ENCODE measurements at places on chromosomes 12 and 14. TPM values are rescaled to one million over a fixed set of nuclear protein-coding genes. Genes with fewer than 3 reads are reported as not detected.

KRT3 gene
- 0.14 TPM for total RNA-seq

OASL gene
- total RNA-seq: 2.9 TPM

LIN7A gene
- total RNA-seq: 0.51 TPM

SCN8A gene
- 0.38 TPM for total RNA-seq

- H3K27ac ChIP-seq: peak overlapping the region; percentile 67
- H3K36me3 ChIP-seq: peaks cover 2% of the 10 kb centered on the region
- H3K4me1 ChIP-seq: peaks cover 37% of the 10 kb centered on the region
- H3K4me3 ChIP-seq: peak overlapping the region; percentile 91
- H3K27me3 ChIP-seq: peaks cover 9% of the 10 kb centered on the region
These were observed 25.6 kb upstream of the MAP1LC3B2 start for GRCh38 chr12:116533343-116534251.

- no peaks in the 10 kb centered on the region for H3K4me1 ChIP-seq
- H3K27me3 ChIP-seq: no peaks in the 10 kb centered on the region
- no peak for DNase-seq
- no peaks in the 10 kb centered on the region for H3K36me3 ChIP-seq
These were observed 834.9 kb downstream of the SLC6A15 start for GRCh38 chr12:84077679-84078078.

DNA sequence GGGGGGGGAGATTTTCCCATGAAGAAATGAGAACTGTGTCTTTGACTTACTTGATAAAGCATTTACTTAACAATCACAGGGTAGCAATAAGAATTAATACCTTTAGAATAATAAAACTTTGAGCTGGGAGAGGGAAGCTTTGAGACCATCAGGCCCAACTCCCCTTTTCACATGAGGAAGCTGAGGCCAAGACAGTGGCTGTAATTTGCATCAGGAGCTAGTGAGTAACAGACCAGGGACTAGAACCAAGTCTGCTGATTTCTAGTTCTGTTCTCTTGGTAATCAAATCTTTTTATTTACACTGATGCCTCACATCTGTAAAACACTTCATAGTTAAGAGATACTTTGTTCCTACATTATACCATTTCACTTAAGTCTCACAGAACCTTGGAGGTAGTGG is 28.7 kb downstream of the TTC8 start:
- no peak overlapping the region for H3K4me3 ChIP-seq
- no peaks in the 10 kb centered on the region for H3K4me1 ChIP-seq
- H3K27me3 ChIP-seq: peaks cover 2% of the 10 kb centered on the region

- no peak overlapping the region for H3K4me3 ChIP-seq
- no peak for DNase-seq
These were observed 6.4 kb downstream of the SSH1 start for GRCh38 chr12:108850854-108851573.

GRCh38 chr14:70934502-70935134 is 27.4 kb downstream of the PCNX1 start:
- H3K4me1 ChIP-seq: peaks cover 50% of the 10 kb centered on the region
- peaks cover 29% of the 10 kb centered on the region for H3K36me3 ChIP-seq
- no peak for DNase-seq
- H3K27ac ChIP-seq: peak overlapping the region; percentile 73
- peak overlapping the region; percentile 61 for H3K4me3 ChIP-seq

GRCh38 chr12:25058658-25059058 is 109.8 kb upstream of the BCAT1 start:
- no peaks in the 10 kb centered on the region for H3K27me3 ChIP-seq
- no peak for DNase-seq
- H3K4me1 ChIP-seq: peaks cover 56% of the 10 kb centered on the region
- H3K36me3 ChIP-seq: peaks cover 22% of the 10 kb centered on the region
- no peak overlapping the region for H3K4me3 ChIP-seq
- H3K27ac ChIP-seq: no peak overlapping the region

All from activated CD4-positive, alpha-beta T cell treated with anti-CD3 and anti-CD28 coated beads, Interleukin-2, amount 10 ng/mL, durations not matched to agents 24 days and 14 days (primary cell).